ENCODE measurements at places on chromosomes 4 and X.

GRCh38 chr4:48360285-48361011 lies 19.1 kb downstream of the SLAIN2 start:
- H3K4me1 ChIP-seq = peaks cover 15% of the 10 kb centered on the region
- H3K27me3 ChIP-seq = no peaks in the 10 kb centered on the region
- H3K4me3 ChIP-seq = no peak overlapping the region
- H3K36me3 ChIP-seq = peaks cover 2% of the 10 kb centered on the region
- no peak for DNase-seq
- no peak overlapping the region for H3K27ac ChIP-seq

- H3K4me3 ChIP-seq = no peak overlapping the region
- H3K27ac ChIP-seq = no peak overlapping the region
- no peaks in the 10 kb centered on the region for H3K36me3 ChIP-seq
- peaks cover 5% of the 10 kb centered on the region for H3K27me3 ChIP-seq
- no peaks in the 10 kb centered on the region for H3K4me1 ChIP-seq
- DNase-seq = no peak
Observed at GRCh38 chr4:79237851-79238250, 88.0 kb downstream of the NAA11 start.

- no peak for DNase-seq
- no peak overlapping the region for H3K27ac ChIP-seq
- no peak overlapping the region for H3K4me3 ChIP-seq
- peaks cover 46% of the 10 kb centered on the region for H3K4me1 ChIP-seq
- no peaks in the 10 kb centered on the region for H3K36me3 ChIP-seq
Observed at GRCh38 chr4:7879127-7879526, 60.5 kb downstream of the AFAP1 start.

GRCh38 chr4:25813448-25814106 lies 49.2 kb downstream of the SEL1L3 start:
- DNase-seq = no peak
- no peak overlapping the region for H3K27ac ChIP-seq
- no peaks in the 10 kb centered on the region for H3K27me3 ChIP-seq
- no peaks in the 10 kb centered on the region for H3K4me1 ChIP-seq

DNA sequence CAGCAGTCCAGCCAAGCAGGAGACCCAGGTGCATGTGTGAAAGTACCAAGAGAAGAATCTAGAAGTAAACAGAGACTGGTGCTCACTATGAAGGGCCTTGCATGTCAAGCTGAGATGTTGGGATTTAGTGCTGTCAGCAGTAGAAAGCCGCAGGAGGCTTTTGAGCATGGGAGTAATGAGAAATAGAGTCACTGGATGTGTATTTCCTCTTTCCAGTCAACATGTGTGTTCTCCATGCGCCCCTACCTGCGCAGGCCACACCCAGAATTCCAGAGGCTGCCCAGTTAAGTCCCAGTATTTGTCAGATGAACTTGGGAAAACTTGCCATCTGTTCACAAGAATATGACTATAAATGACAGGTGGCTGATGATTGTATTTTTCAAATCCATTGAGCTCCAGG lies 4.5 kb upstream of the MAMLD1 start:
- no peaks in the 10 kb centered on the region for H3K36me3 ChIP-seq
- H3K27me3 ChIP-seq = peaks cover 15% of the 10 kb centered on the region
- peaks cover 9% of the 10 kb centered on the region for H3K4me1 ChIP-seq
- DNase-seq = no peak
- H3K4me3 ChIP-seq = no peak overlapping the region

DNA sequence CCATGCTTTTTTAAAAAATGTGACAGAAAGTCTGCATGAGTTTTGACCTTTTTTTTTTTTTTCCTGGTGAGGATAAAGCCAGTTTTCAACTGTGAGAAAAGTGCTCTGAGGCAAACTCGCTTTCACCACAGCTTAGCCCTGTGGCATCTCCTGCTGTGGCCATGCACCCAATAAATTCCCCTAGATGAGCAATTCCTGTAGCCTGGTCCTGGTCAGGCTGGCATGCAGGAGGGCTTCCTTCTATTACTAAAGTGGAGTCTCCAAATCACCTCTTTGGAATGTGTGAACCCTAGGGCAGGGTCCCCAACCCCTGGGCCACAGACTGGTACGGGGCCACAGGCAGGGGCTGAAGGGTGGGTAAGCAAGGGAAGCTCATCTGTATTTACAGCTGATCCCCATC lies 265.4 kb downstream of the RAPGEF2 start:
- no peak overlapping the region for H3K4me3 ChIP-seq
- H3K36me3 ChIP-seq = no peaks in the 10 kb centered on the region
- no peak for DNase-seq
- H3K27me3 ChIP-seq = peaks cover 9% of the 10 kb centered on the region
- no peak overlapping the region for H3K27ac ChIP-seq
- H3K4me1 ChIP-seq = peaks cover 4% of the 10 kb centered on the region

DNA sequence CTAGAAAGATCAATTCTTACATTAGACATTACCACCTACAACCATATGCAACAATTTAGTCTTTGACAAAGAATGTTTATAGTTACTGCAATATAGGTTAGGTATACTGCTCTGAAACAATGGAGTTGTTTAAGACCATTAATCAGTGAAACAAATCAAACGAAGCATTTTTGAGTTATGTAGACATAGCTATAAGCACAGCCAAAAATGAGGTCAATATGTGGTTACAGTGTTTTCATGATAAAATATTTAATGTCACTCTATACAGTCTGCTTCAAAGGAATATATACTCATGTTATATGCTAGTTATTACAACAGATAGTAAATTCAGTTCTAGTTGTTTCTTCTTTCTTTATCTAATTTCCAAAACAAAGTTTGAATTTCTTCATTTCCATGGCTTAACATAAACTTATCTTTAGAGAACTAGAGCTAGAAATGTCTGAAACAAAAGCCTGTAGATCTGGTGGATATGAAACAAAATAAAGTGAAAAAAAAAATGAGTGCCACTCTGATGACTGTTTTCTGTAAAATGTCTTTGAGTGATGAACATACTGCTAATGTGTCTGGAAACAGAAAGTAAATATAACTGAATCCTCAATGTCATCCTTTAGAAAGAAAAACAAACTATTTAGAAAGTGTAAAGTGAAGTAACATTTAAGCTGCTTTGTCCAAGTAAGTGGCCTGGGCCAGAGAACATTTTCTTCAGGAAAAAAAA lies 809.0 kb downstream of the FAT4 start:
- H3K27me3 ChIP-seq = no peaks in the 10 kb centered on the region
- no peaks in the 10 kb centered on the region for H3K4me1 ChIP-seq
- H3K4me3 ChIP-seq = no peak overlapping the region
- DNase-seq = no peak
- H3K36me3 ChIP-seq = no peaks in the 10 kb centered on the region

DNA sequence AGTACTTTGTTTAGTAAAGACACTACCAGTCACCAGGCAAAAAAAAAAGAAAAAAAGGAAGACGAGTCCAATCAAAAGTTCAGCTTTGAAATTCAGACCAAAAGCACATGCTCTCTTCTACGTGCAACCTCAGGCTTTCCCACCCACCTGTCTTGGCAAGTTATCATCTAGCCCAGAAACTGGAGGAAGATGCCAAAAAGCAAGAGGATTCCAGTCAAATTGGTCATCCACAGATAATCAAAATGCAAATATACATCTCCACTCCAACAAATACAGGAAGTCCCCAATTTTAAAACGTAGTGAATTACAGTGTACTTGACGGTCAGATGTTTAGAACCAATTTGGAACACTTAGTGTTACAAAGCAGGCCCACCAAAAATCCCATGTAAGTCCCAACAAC lies 96.5 kb downstream of the PALLD start:
- no peaks in the 10 kb centered on the region for H3K4me1 ChIP-seq
- DNase-seq = no peak
- no peaks in the 10 kb centered on the region for H3K36me3 ChIP-seq

GRCh38 chr4:19905024-19905423 lies 346.7 kb upstream of the SLIT2 start:
- H3K36me3 ChIP-seq = no peaks in the 10 kb centered on the region
- H3K27me3 ChIP-seq = no peaks in the 10 kb centered on the region
- no peaks in the 10 kb centered on the region for H3K4me1 ChIP-seq
- no peak overlapping the region for H3K27ac ChIP-seq
- DNase-seq = no peak

DNA sequence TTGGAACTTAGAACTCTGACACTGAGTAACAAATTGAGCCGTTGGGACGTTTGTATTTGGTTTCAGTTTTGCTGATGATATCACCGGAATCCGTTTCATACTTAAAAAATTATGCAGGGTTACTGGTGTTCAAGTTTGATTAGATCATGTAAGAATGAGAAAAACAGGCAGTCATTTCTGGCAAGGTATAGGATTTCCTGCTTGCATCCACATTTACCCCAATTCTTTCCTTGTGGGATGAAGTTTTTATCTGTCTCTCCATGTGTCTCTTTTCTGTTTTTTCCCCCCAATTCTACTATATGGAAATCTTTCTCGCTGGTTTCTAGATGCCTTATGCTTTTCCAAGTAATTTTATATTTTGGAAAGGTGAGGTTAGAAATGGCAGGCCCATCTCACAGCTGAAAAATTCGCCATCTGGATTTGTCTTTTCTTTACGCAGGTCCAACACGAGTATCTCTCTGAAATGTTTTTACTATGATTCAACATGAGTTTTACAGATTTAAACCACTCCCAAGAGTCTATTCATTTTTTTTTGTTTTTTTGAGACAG lies 197.9 kb downstream of the SHOX start:
- no peaks in the 10 kb centered on the region for H3K36me3 ChIP-seq
- H3K27ac ChIP-seq = no peak overlapping the region
- no peaks in the 10 kb centered on the region for H3K4me1 ChIP-seq
- H3K4me3 ChIP-seq = no peak overlapping the region
- DNase-seq = no peak

DNA sequence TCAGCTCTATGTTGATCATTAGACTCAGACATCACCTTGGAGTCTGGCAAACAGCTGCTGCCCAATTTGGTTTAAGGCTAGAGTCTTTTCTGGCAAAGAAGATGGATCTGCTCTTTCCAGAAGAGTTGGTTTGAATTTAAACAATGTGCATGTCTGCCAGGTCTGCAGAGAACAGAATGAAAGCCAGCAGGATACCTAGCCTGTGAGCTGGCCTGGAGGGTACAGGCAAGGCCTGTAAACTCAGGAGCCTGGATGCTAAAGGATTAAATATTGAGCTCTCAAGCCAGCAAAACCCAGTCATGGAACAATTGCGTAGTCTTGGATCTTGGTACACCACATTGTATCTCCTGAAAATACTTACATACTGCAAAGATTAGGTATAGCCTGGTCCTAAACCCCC lies 15.6 kb upstream of the PDLIM3 start:
- no peak overlapping the region for H3K4me3 ChIP-seq
- no peaks in the 10 kb centered on the region for H3K4me1 ChIP-seq
- no peaks in the 10 kb centered on the region for H3K36me3 ChIP-seq
- peaks cover 8% of the 10 kb centered on the region for H3K27me3 ChIP-seq
- DNase-seq = no peak
- no peak overlapping the region for H3K27ac ChIP-seq

DNA sequence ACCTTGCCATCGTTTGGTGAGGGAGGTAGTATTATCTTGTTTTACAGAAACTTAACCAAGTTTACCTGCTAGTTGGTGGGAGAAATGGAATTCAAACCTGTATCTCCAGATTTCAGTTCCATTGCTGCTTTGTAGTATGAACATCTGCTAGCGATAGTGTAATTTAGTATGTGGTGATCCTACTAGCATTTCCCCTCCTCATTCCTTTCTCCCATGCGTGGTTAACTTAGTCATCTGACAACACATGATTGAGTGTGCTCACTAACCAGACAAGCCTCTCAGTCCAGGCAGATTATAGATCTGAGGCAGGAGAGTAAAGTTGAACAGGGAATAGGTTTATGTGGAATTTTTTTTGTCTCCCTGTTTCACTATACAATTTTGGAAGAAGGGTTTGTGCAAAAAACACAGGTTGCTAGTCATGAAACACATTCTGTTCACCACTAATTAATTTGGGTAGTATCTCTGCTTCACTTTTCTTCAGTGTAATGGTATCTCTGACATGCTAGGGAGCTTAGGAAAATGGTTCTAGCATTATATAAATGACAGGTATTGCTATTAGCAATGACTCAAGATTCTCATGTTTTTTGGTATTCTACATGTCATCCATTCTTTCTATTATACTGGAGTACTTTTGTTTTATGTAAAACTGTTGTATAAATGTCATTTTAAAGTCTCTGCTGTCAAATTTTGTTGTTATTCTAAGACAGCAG lies 21.7 kb downstream of the RBPJ start:
- no peaks in the 10 kb centered on the region for H3K27me3 ChIP-seq
- H3K4me1 ChIP-seq = peaks cover 65% of the 10 kb centered on the region
- DNase-seq = no peak

GRCh38 chrX:20311505-20311904 lies 44.8 kb upstream of the RPS6KA3 start:
- no peak overlapping the region for H3K4me3 ChIP-seq
- no peak for DNase-seq
- no peaks in the 10 kb centered on the region for H3K36me3 ChIP-seq
- no peaks in the 10 kb centered on the region for H3K27me3 ChIP-seq

GRCh38 chr4:168585168-168586091 lies 88.6 kb downstream of the PALLD start:
- DNase-seq = peak; percentile 61
- H3K27me3 ChIP-seq = peaks cover 19% of the 10 kb centered on the region
- H3K27ac ChIP-seq = no peak overlapping the region
- H3K36me3 ChIP-seq = no peaks in the 10 kb centered on the region
- H3K4me3 ChIP-seq = no peak overlapping the region

- peak overlapping the region; percentile 90 for H3K27ac ChIP-seq
- peaks cover 19% of the 10 kb centered on the region for H3K27me3 ChIP-seq
- DNase-seq = no peak
- H3K4me1 ChIP-seq = peaks cover 42% of the 10 kb centered on the region
- no peaks in the 10 kb centered on the region for H3K36me3 ChIP-seq
- peak overlapping the region; percentile 82 for H3K4me3 ChIP-seq
Observed at GRCh38 chr4:80184825-80185756, 12.2 kb upstream of the PRDM8 start.

GRCh38 chr4:172822331-172822730 lies 346.3 kb upstream of the GALNT7 start:
- H3K36me3 ChIP-seq = no peaks in the 10 kb centered on the region
- no peaks in the 10 kb centered on the region for H3K4me1 ChIP-seq
- H3K27ac ChIP-seq = no peak overlapping the region
- peaks cover 2% of the 10 kb centered on the region for H3K27me3 ChIP-seq
- no peak for DNase-seq

All from activated CD4-positive, alpha-beta T cell treated with anti-CD3 and anti-CD28 coated beads for 36 hours (primary cell).